ENCODE measurements at places on chromosomes 12 and 14.

GRCh38 chr12:67797185-67797741, 148.7 kb downstream of the DYRK2 start:
- DNase-seq, result no peak

DNA sequence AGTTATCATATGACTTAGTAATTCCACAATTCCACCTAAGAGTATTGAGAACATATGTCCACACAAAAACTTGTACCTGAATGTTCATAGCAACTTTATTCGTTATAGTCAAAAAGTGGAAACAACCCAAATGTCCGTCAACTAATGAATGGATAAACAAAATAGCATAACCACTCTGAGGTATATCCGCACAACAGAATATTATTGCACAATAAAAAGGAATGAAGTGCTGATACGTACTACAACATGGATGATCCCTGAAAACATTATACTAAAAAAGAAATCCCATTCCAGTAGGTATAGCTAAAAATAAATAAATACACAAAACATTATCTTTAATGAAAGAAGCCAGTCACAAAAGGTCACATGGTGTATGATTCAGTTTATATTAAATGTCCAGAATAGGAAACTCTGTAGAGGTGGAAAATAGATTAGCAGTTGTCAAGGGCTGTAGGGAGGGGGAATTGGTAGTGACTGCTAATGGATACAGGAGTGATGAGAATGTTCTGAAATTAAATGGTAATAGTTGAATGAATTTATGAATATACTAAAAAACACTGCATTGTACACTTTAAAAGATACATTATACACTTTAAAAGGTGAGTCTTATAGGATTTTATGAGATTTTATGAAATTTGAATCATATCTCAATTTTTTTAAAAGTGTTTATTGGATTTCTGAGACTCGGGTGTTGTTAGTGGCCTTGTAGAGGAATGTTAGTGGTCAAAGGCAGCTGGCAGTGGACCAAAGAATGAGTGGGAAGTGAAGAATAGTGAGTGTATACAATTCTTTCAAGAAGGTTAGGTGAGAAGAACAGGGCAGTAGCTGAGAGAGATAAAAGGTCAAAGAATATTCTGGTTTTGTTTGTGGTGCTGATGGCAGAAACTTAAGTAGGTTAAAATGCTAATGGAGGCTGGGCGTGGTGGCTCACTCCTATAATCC, 36.3 kb upstream of the BAZ1A start:
- no peak for DNase-seq

DNA sequence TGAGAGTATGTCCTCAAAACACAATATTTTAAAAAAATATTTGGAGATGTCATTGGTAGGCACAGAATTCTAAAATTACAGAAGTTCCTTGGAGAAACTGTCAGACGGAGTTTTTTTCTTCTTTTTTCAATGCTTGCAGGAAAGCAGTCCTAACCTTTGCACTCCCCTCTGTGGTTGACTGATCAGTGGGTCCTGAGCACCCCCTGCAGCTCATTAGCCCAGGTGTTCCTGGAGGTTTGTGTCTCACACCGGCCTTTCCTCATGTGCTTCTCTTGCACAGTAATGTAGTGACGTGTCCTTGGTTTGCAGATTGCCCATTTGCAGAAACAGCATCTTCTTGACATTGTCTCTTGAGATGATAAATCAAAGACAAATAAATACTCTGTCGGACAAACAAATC, 513.0 kb downstream of the TMEM121 start:
- DNase-seq, result peak; percentile 81

GRCh38 chr12:53443955-53444354, 2.4 kb downstream of the PRR13 start:
- peak; percentile 57 for DNase-seq

GRCh38 chr14:64951724-64952123, 9.2 kb upstream of the GPX2 start:
- DNase-seq, result peak; percentile 37

GRCh38 chr14:52069307-52070050, 620 bp upstream of the NID2 start:
- DNase-seq, result peak; percentile 63

GRCh38 chr12:590206-590750, 73.0 kb downstream of the NINJ2 start:
- no peak for DNase-seq

- DNase-seq, result no peak
These were observed 73.5 kb downstream of the ARF6 start for GRCh38 chr14:49966304-49966809.

GRCh38 chr14:100653409-100653808, 66.2 kb upstream of the BEGAIN start:
- DNase-seq, result peak; percentile 75

- DNase-seq, result no peak
These were observed 30.8 kb downstream of the NOS1 start for GRCh38 chr12:117330441-117331113.

- DNase-seq, result no peak
These were observed 77.2 kb downstream of the FERMT2 start for GRCh38 chr14:52873694-52874093.

- no peak for DNase-seq
These were observed 27.7 kb downstream of the WBP11 start for GRCh38 chr12:14775636-14775980.

- no peak for DNase-seq
These were observed 558.7 kb upstream of the USP15 start for GRCh38 chr12:61701471-61701870.

GRCh38 chr12:105978686-105979085, 160.1 kb downstream of the NUAK1 start:
- DNase-seq, result no peak

GRCh38 chr12:51863363-51863932, 14.9 kb upstream of the FIGNL2 start:
- no peak for DNase-seq

GRCh38 chr12:120659151-120659525, 18.7 kb downstream of the CABP1 start:
- DNase-seq, result no peak

DNA sequence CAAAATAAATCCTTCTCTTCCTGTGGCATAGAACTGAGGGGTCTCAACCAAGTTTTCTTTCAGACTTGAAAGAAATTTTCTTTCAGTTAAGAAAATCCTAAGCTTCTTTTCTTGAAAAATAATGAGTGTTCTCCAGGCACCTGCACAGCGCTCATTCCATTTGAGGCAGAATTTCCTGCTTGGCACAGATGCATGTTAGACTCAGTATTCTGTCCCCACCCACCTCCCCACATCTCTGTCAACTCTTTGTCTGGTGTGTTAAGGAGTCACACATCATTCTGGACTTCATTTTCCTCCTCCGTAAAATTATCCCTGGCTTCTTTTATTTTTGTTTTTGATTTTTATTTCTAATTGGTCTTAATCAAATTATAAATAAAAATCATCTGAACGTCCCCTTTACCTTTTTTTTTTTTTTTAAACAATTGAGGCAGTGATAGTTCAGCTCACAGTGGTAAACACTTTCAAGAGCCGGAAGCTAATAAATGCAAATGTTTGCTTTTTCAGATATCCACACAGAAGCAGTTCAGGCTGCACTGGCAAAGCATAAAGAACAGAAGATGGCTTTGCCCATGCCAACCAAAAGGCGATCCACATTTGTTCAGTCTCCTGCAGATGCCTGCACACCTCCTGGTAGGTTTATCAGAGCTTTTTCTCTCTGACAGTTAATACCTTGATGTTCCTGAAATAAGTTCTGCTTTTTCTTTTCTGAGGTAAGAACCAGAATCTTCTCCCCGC, 104.0 kb upstream of the ATF1 start:
- no peak for DNase-seq

DNA sequence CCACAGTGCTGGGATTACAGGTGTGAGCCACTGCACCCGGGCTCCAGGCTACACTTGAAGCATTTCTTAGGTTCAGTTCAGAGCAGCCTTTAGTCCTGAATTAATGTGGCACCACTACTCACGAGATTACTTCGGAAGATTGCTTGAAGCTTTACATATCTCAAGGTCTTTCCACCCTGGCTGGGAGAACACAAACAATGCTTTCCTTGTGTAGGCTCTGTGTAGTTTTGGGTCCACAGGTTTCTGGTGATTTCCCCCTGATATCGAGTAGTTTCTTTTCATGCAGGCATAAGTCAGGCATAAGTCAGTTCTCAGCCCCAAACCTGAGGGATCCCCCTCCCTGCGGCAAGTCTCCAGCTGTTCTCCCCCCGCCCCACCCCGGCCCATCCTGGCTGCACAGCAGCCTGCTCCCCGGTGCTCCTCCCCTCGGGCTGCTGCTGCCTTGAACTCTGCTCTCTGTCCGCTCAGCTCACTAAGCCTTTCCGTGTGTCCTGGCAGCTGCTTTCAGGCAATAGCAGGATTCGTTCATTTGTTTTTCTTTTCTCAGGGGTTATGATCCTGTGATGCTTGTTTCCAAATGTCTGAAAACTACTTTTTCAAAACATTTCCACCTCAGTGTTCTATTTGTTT, 417.7 kb downstream of the TMEM121 start:
- no peak for DNase-seq

GRCh38 chr12:2998789-2999264, 39.6 kb downstream of the TEAD4 start:
- DNase-seq, result no peak

GRCh38 chr14:41824441-41824840, 217.8 kb downstream of the LRFN5 start:
- no peak for DNase-seq

GRCh38 chr14:100213956-100214769, 24.8 kb upstream of the YY1 start:
- DNase-seq, result peak; percentile 97

DNA sequence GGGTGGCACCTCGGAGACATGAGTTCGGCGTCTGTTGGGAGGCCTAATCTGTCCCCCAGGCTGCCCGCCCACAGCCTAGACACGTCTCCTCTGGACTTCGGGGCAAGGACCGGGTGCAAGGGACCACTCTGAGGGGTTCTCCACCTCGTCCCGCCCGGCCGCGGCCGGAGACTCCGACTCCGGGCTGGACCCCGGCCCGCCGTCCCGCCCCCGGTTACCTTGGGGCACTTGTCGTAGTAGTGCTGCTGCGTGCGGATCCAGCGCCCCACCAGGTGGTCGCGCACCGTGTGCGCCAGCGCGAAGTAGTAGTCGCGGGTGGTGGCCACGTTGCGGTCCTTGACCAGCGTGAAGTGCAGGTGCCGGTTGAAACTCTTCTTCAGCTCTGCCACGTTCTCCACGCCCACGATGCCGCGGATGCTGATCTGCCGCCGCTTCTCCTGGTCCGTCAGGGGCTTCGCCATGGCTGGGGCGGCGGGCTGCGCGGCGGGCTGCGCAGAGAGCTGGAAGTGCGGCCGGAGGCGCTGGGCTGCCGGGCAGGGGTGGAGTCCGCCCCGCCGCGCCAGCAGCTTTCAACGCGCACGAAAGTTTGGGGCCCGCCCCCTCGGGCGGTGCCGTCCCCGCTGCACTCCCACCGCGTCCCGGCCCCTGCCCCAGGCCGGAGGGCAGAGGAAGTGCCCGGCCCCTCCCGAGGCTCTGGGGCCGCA, at the start of gene PYGL:
Gene PYGL (minus strand): TSS at position 541 of the 704 bp plus-strand sequence. CDS start 80 bp downstream, at position 461.
- peak; percentile 67 for DNase-seq

DNA sequence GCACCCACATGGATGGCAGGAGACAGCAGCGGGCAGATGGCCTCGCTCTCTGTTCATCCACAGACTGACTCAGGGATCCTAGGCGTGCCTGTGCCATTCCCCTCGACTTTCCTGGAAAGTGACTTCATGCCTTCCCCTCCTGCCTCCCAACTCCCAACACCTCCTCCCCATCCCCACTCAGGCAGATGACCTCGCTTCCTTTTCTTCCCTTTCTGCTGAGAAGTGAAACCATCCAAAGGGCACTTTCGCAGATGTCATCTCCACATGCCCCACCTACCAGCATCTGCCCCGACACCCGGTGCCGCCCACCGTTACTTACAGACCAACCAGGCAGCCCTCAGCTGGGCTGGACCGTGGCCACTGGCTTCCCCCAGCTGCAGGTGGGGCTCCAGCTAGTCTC, 29.6 kb downstream of the BEGAIN start:
- DNase-seq, result no peak

GRCh38 chr14:67577181-67577808, 22.8 kb downstream of the PIGH start:
- peak; percentile 25 for DNase-seq

- DNase-seq, result no peak
These were observed 205.0 kb upstream of the CCDC196 start for GRCh38 chr14:66281036-66281776.

GRCh38 chr12:29066011-29066588, 83.0 kb upstream of the FAR2 start:
- peak; percentile 59 for DNase-seq

DNA sequence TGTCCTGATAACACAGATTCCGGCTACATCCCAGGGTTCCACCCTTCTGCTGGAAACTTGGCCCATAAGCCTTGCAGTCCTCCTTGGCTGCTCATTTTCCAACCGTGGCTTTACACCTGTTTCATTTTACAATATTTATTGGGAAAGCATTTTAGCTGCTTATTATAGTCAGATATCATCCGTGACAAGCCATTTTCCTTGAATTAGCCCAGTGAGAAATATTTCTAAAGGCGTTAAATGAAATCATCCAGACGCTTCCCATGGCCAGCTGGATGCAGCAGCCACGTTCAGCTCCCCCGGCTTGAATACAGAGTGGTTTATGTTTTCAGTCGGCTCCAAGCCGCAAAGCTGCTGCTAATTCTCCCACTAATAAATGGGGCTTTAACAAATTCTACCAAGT, 245.0 kb upstream of the PELI2 start:
- no peak for DNase-seq

- no peak for DNase-seq
These were observed 82.1 kb downstream of the AVPR1A start for GRCh38 chr12:63068857-63069442.

GRCh38 chr14:64789696-64790095, 85.5 kb downstream of the PLEKHG3 start:
- DNase-seq, result no peak
